Liver (tissue), 10 donors: ENCODE measurements at places on chromosomes 2 and 18. TPM values are rescaled to one million over a fixed set of nuclear protein-coding genes. Genes with fewer than 3 reads are reported as not detected.

The HOXD12 gene
- not detected for total RNA-seq

The IWS1 gene
- total RNA-seq = 28.9 TPM

The FHOD3 gene
- total RNA-seq = 1.3 TPM

- peak; percentile 59 for DNase-seq
These were observed at the start of gene SETBP1 for GRCh38 chr18:44680273-44681075. Gene SETBP1, plus strand, starts transcription at chr18:44680888. Its CDS starts 20,459 bp downstream, at chr18:44701347.

DNA sequence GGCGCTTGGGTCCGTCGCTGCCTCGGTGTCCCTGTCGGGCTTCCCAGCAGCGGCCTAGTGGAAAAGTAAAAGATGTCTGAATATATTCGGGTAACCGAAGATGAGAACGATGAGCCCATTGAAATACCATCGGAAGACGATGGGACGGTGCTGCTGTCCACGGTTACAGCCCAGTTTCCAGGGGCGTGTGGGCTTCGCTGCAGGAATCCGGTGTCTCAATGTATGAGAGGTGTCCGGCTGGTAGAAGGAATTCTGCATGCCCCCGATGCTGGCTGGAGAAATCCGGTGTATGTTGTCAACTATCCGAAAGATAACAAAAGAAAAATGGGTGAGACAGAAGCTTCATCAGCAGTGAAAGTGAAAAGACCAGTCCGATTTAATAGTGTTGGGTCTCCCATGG, 8.0 kb downstream of the HES6 start:
- DNase-seq = no peak

DNA sequence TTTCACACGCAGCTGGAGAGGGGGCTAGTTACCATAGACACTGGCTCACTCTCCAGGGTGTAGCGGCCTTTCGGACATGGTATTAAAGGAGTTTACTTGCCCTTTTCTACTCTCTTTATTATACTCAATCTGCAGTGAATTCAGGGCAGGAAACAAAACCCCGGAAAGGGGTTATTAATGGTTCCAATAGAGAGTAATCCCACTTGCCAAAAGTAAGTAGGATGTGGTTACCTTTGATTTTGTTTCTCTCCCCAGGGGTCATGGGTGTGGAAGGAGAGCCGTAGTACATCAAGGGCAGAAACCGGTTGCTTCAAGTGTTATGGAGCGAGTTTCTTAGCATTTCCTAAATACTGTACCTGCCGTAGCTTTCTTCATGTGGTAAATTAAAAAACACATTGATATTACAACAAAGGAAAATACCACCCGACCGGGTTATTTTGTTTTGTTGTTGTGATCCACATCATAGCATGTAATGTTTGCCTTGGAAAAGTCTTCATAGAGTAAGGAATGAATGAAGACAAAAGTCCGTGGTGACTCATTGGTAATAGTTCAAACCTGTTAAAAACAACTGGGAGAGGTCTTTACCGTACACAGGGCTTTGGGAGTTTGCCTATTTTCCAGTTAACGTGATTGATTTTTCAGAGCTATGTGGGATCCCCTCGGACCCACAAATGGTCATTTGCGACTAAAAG, 71.5 kb downstream of the SLC4A3 start:
- no peak for DNase-seq

DNA sequence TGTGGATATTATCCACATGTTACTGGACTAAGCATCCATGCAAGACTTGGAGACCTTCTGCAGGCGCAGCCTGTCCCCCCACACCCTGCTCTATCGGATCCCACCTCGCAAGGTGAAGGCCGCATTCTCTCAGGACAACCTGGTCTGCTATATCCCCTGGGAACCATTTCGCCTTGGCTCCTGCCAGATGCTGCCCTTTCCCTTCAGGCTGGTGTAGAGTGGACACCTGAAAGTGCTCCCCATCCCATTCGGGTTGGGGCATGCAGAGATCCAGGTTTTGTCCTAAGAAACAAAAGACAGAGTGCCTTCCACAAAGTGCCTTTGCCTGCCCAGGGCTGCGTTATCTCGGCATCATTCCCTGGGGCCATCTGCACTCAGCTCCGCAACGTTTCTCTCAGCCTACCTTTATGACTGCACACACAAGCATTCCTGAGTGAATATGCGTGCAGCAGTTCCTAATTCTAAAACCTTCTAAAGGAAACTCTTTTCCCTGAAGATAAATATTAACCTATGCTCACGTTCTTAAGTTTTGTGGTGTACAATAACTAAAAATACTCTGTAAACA, 20.5 kb downstream of the FHL2 start:
- no peak for DNase-seq

GRCh38 chr18:35074581-35074980, 33.4 kb downstream of the MAPRE2 start:
- no peak for DNase-seq
